ENCODE measurements at places on chromosomes 2 and 18.

DNA sequence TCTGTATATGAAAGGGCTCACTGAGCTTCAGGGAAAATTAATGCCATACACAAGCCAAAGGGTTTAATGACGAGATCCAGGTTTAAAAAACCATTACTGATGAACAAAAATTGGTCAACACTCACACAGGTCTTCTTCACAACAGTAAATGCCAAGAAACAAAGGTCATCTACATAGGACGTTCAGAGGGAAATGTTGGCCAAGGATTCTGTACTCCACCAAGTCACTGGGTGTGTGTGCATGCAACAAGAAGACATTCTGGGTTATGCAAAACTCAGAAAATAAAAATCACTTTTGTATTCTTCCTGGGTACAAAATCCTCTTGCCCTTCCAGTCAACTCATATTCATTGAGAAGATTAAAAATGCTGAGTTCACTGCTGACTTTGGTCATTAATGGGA lies 78.3 kb downstream of the ACTR2 start:
- DNase-seq = no peak

- DNase-seq = no peak
These were observed 175.7 kb downstream of the SOCS6 start for GRCh38 chr18:70464343-70465114.

DNA sequence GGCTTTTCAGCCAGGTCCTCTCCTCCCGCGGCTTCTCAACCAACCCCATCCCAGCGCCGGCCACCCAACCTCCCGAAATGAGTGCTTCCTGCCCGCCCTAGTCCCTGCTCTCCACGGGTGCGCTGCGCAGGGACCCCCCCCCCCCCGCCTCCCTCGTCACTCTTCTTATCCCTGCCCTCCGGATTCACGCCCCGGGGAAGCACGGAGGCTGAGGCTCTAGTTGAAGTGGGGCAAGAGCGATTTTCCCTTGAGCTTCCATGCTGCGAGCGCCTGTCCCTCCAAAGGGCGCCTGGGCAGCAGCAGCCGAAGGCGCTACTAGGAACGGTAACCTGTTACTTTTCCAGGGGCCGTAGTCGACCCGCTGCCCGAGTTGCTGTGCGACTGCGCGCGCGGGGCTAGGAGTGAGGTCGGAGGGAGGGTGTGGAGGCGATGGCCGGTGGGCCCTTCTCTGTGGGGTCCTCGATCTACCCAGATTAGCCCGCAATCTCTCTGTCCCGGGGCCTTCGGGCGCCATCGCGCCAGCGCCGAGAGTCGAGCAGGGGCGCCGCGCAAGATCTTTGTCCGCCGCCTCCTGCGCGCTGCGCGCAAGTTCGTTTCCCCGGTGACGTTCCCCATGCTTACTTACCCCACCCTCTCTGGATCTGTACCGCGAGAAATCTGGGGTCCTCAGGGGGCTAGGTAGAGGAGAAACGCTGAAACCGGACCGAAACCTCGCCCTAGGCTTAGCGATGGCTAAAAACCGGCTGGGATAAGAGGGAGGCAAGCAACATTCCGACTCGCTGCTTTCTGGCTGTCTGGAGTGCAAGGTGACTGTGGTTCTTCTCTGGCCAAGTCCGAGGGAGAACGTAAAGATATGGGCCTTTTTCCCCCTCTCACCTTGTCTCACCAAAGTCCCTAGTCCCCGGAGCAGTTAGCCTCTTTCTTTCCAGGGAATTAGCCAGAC lies 677 bp downstream of the GAD1 start:
- no peak for DNase-seq

DNA sequence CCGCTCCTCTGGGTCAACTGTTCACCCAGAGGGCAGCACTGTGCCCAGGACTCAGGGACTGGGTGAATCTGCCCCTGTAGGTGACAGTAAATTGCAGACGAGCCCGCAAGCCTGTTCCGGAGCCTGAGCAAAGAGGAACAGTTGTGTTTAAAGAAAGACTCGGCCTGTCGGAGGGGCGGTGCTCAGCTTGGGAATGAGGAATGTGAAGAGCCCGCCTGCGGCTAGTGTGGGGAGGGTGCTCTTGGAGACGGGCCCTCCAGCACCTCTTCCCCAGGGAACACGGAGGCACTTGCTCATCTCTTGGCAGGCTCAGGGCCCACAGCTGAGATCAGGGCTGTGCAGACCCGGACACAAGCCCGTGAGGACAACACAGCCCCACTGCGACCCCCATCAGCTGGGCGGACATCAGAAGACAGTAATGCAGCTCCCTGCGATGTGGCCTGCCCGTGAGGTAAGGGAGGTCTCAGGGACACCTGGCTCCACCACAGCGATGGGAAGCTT lies 299.0 kb downstream of the NDUFA10 start:
- no peak for DNase-seq

DNA sequence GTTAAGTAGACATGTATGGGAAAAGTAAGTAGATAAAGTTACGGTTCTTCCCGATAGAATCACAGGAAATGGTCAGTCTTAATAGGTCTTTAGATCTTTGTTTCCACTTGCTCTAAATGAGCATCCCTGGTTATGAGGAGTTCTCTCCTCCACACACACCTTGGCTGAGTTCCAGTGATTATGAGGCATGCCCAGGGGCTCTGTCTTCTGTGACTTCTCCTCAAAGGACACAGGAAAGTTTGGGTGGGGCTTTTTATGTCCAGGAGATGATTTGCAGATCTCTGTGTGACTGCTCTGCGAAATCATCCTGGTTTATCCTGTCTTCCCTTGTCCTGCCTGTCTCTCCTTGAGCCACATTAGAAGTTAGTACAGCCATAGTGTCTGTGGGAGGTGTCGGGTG lies 83.9 kb upstream of the EML6 start:
- DNase-seq = no peak

- DNase-seq = no peak
These were observed 173.5 kb downstream of the ATAD2B start for GRCh38 chr2:23753291-23754010.

DNA sequence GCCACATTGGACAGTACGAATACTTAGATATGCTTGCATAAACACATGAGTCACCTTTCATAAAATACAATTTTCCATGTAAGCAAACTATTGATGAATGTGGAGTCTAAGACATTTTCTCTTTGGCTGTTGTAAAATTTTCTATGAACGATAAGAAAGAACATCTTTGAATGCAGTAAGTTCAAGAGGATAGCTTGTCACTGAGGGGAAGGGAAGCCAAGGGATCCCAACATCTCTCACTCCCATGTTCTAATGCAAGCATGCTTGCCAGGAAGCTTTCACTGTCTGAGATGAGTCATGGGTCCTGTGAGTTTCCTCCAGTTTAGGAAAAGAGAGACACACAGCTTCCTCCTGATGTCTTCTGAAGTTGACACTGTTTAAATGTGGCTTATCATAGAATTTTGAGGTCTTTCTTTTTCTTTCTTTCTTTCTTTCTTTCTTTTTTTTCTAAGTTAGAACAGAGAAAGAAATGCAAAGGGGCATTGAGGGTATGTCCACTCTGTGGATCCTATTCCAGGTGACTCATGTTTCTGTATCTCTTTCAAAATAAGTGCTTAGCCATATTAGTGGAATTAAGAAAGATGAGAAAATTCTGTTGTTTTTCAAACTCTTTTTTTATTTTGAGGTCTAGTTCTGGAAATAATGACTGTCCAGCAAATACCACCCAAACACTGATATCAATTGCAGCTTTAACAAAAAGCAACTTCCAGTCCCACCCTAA lies 146.6 kb downstream of the RDH14 start:
- DNase-seq = no peak

DNA sequence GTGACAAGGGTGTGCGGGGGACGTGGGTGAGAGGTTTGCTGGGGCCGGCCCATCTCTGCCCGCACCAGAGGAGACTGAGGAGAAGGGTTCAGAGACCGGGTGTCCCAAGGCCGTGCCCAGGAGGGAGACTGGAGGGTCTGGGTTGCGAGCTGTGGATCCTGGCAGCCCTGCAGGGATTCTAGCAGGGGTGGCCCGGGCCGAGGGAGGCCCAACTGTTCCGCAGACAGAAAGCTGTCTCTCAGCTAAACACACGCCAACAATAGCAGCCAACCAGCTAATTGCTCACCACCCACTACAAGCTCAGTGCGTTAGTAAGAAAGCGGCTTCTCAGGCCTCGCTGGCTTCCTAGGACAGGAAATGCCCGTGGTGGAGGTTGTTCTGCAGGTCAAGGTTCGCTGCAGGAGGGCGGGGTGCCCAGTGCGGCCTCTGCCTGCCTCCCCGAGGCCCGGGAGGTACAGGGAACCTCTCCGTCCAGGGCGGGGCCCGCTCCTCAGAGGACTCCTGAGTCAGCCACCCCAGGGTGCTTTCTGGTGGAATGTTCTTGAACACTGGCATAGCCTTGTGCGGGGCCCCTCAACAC lies 282.0 kb upstream of the PXDN start:
- DNase-seq = no peak

GRCh38 chr2:49129034-49129433 lies 25.3 kb downstream of the FSHR start:
- no peak for DNase-seq

GRCh38 chr2:197266477-197266876 lies 44.1 kb downstream of the ANKRD44 start:
- DNase-seq = no peak

DNA sequence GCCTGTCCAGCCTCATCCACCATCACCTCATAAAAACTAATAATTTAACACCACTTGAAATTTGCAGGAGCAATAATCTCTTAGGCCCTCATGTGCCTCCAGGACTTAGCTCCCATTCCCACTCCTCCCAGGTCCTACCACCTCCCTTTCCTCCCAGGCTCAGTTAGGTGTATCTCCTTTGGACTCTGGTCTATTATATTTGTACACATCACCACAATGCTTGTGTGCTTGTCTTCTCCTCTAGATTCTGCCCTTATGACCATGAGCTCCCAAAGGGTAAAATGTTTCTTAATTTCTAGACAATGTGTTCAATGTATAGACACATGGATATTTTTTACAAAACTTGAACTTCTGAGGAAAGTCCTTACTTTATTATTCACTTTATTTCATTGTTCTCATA lies 182.0 kb upstream of the ZC3H15 start:
- DNase-seq = no peak

- DNase-seq = no peak
These were observed 242.1 kb downstream of the ALPK2 start for GRCh38 chr18:58386780-58387179.

GRCh38 chr2:3141696-3142095 lies 235.9 kb downstream of the EIPR1 start:
- no peak for DNase-seq

DNA sequence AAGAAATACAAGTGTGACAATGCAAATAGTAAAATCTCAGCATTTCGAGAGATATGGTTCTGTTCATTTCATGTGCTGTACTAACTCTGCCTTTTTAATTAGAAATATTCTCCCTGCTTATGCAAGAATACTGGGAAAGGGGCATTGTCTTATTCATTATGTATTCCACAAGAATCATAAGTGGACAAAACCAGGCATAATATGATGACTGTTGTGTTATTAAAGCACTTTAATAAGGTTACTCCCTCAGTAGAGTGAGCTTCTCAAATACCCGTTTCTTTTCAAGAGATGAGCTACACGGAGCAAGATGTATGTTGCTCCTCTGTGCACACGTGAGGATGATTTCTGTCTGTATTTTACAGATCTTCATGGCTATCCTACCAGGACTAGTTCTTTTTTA lies 638.7 kb upstream of the FANCL start:
- DNase-seq = no peak

GRCh38 chr18:74184875-74185274 lies 36.6 kb downstream of the TIMM21 start:
- no peak for DNase-seq

DNA sequence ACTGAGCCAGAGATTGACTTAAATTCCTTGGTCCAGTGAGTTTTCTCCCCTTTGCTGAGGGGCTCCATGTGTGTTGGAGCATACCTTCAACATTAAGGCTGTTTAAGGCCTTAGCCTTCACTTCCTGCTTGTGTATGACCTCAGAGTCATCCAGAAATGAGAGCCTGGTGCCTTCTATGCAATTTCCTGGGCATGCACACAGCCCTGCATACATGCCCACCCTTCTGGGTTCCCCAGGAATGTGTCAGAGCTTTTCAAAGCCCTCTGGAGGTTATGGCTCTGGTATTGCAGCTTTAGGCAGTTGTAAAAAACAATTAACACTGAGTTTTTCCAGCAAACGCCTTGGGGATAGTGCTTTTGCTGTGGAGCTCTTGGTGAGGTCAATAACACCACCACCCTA lies 16.7 kb downstream of the IL1R1 start:
- DNase-seq = no peak

GRCh38 chr2:46490521-46491141 lies 11.3 kb downstream of the TMEM247 start:
- no peak for DNase-seq

- no peak for DNase-seq
These were observed 88.6 kb upstream of the ID2 start for GRCh38 chr2:8593243-8593642.

DNA sequence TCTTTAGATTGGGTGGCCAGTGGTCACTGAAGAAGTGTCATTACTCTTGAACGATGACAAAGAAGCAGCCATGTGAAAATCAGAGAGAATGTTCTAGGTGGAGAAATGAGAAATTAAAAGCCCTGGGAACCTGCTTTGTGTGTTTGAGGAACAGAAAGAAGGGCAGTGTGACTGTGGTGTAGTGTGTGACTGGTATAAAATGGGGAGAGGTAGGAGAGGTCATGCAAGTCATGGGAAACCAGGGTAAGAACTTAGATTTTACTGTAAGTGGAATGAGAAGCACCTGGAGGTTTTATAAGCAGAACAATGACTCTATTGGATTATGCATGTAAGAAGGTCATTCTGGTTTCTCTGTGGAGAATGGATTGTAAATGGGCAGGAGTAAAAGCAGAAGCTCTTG lies 12.2 kb downstream of the ICOS start:
- DNase-seq = no peak

DNA sequence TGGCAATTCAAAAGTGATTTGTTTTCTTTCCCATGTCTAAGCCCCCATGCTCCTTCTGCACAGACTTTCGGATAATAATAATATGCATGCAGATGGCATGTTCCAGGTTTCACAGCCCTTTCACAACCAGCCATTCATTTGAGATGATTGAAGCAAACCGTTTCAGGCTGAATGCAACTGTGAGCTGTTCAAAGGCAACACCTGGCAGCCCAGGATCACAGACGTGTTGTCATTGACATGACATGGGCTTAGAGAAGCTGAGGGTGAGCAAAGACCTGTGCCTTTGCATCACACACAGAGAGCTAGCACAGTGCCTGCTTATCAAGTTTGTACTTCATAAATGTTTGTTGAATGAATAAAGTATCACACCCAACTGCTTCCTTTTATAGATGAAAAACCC lies 12.4 kb upstream of the ERMN start:
- no peak for DNase-seq

DNA sequence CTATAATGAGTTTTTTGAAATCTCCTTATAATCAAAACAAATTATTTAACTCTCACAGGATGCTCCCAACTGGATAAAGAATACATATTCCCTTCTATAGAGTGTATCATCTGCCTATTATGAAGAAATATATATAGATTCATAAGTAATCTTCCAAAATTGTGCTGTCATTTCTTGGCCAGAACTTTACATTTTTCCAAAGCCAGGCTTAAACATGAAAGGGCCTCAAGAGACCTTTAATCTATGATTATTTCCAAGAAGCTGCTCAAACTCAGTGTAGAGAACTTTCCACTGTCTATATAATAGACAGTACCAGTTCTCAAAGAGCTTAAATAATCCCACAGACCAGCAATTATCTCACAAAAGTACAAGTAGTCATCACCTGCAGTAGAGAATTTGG lies 211.0 kb downstream of the AKAIN1 start:
- no peak for DNase-seq

GRCh38 chr2:150339951-150340350 lies 147.5 kb downstream of the RND3 start:
- DNase-seq = no peak

- no peak for DNase-seq
These were observed 503 bp downstream of the ANXA4 start for GRCh38 chr2:69742322-69742952.

- DNase-seq = no peak
These were observed 111.7 kb downstream of the RTP5 start for GRCh38 chr2:241981076-241981700.
